NT2/D1 (cell line): ENCODE measurements at places on chromosomes 5 and 9.

GRCh38 chr9:130433168-130433946 lies 11.4 kb upstream of the ASS1 start:
- no peak for DNase-seq

GRCh38 chr9:121660876-121661275 lies 9.4 kb downstream of the DAB2IP start:
- DNase-seq: no peak

GRCh38 chr9:89639961-89640360 lies 35.1 kb downstream of the GADD45G start:
- DNase-seq: no peak

DNA sequence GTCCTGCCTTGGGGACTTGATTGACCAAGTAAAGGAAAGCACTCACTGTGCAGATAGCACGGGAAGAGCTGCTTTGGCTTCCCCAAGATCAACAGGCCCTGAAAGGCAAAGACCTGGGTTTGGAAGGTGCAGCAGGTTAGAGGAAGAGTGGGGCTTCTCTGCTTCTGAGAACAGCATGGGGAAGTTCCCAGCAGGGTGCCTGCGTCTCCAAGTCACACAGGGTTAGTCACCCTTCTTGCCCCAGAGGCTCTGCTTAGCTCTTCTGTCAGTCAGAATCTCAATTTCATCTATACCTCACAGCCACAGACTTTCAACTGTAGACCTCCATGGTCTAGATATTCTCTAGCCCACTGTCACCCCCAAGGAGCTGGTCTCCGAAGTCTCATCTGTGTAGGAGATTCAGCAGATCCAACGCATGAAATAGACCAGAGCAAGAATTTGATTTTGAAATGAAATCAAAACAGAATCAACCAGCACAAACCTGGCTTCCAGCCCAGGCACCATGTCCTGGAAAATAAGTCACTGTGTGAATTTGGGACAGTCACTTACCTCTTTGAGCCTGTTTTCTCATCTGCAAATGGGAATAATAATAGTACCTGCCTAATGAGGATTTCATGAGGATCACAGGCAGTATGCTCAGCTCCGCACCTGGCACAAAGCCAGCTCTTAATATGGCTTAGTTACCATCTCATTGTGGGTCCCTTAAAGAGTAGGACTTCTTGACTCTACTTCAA lies 64.0 kb downstream of the SFXN1 start:
- no peak for DNase-seq

GRCh38 chr9:86096386-86096785 lies 3.0 kb downstream of the GOLM1 start:
- no peak for DNase-seq

DNA sequence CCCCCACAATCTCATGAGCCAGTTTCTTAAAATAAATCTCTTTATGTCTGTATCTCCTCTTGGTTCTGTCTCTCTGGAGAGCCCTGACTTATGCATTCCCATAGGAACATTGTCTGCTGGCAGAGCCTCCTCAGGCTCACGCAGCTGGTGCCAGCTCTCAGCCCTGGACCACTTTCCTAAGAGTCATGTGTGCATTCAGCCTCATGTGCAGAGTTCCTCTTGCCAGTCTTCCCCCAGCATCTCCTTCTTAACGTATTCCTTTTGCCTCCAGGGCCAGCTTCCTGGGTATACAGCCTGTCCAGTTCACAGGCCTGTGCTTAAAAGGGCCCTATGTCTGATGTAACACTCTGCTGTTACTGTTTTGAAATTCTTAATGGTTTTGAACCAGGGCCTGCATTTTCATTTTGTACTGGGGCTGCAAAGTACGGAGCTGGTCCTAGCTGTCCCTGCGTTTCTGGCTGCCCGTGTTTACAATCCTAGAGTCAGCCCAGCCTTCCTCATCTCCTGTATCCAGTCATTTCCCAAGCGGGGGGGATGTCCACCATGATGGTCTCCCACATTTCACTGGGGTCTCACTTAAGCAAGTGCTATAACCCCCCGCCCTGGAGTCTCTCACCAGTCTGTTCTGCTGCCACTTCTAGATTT lies 18.1 kb downstream of the ANKRD33B start:
- no peak for DNase-seq

DNA sequence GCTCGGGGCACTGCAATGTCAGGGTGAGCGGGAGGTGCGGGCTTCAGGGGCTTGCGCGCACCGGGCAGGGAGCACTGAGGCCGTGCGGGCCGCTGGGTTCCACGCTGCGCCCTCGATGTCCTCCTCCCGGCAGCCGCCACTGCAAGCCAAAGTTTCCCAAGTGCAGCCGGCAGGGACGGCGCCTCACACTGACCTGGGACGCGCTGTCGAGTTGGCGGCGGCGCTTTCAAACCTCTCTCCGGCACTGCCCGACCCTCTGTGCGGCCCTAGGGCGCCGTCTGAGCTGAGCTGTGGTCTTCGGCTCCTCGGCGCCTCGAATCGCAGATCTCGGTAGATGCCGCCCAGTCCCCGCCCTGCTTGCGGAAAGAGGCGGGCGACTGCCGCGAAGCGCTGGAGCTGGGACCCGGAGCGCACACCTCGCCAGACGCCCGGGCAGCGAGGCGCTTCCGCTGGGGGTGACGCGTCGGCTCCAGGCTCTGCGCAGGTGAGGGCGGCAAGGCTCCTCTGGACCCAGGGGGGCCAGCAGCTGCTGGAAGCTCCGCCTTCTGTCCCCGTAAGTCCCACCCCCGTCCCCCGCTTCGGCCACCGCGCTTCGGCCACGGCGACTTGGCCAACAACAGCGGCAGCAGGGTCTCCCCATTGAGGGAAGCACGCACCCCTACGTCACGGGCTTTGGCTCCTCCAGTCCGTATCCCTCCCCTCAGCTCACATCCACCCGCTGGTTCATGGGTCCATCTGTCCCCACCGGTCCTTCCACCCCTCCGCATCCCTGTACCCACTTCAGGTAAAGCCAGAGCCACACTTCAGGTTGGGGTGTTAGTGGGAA lies at the start of gene ANKRD34B:
ANKRD34B (minus strand) TSS at position 320 of the 826 bp plus-strand sequence. CDS start 10,261 bp downstream, outside the sequence.
- DNase-seq: no peak

GRCh38 chr5:95191330-95191729 lies 93.6 kb downstream of the MCTP1 start:
- DNase-seq: no peak

DNA sequence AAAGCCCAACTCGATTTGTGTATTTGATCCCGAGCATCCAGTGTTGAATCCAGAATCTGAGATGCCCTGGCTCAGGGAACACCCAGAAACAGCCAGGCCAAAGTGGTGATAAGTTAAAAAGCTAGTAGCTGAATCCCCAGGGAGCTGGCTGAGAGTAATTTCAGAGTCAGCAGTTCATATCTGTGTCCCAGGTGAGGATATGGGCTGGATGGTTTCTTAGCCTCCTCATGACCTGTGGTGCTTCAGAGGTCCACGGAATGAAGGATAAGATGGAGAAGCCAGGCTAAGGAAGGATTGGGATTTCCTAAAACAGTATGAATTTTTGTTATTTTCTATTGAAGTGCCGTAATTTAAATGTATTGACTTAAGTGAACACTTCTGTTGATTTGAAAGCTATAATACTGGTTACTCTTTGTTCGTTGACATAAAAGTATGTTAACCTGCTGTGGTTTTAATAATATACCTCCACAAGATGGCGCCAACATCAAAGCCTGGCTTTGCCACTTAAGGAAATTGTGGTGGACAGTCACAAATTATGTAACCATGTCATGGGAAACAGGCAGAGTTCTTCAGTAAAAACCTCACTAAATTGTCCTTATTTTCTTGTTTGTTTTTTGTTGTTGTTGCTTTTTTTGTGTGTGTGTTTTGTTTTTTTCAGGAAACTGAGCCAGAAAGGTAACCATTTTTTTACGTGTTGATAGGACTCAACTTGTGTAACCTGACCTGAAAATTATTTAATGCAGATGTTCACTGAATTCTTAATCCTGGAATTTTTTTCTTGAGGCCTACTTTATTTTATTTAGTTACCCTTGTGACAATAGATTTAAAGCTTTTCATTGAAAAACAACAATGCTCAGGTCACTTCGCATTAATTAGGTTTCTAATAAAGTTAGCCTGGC lies 11.4 kb downstream of the MTAP start:
- peak; percentile 38 for DNase-seq

GRCh38 chr9:115349542-115349941 lies 231.6 kb upstream of the TNC start:
- no peak for DNase-seq

DNA sequence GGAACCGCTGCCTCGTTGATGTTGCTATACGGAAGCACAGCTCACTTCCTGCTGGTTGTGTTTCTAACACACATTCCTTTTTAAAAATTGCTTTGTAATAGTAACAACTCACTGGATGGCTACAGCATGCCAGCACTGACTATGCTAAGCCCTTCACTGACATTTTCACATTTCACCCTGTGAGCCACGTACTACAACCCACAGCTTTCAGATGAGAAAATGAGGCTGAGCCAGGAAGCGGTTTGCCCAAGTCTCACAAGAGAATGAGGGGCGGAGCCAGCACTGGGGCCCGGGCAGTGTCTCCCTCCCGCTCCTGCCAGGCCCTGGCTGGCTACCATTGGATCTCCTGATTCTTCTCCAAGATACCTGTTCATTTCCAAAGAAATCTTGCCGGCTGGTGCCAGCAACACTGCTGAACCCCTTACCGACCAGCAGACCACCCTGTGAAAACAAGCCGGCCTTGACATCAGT lies 38.3 kb downstream of the FAM78A start:
- DNase-seq: no peak

DNA sequence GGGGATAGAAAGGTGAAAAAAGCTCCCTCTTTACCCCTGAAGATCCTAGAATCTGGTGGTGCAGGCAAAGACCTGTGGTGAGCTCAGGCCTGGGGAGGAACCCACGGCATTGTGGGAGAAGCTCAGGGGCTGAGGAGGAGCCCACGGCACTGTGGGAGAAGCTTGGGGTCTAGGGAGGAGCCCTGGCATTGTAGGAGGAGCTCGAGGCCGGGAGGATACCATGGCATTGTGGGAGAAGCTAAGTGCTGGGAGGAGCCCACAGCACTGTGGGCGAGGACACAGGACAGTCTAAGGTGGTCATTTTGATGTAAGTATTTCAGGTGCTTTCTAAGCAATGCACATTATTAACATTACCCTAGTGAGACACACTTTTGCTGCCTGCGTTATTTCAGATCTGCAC lies 179.7 kb downstream of the HSD17B3 start:
- DNase-seq: no peak

GRCh38 chr9:35516479-35516878 lies 26.6 kb downstream of the RUSC2 start:
- DNase-seq: no peak

- DNase-seq: no peak
These were observed 60.3 kb downstream of the HSPA4 start for GRCh38 chr5:133112026-133112660.

DNA sequence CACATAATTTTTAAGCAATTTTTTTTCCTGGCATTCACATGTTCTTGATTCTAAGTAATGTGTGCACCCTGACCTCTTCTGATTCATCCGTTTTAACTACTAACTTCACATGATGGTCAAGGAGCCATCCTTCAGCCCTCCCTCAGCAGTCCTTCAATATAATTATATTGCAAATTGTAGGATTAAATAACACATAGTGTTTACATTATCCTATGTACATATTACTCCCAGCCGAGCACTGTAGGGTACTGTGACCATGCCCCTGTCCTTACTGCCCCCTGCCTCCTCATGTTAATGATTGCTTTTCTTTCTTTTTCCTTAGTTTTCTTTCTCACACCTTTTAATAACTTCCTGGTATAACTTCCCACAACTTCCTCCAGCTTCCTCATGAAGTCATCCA lies 96.3 kb upstream of the FANCC start:
- DNase-seq: no peak

DNA sequence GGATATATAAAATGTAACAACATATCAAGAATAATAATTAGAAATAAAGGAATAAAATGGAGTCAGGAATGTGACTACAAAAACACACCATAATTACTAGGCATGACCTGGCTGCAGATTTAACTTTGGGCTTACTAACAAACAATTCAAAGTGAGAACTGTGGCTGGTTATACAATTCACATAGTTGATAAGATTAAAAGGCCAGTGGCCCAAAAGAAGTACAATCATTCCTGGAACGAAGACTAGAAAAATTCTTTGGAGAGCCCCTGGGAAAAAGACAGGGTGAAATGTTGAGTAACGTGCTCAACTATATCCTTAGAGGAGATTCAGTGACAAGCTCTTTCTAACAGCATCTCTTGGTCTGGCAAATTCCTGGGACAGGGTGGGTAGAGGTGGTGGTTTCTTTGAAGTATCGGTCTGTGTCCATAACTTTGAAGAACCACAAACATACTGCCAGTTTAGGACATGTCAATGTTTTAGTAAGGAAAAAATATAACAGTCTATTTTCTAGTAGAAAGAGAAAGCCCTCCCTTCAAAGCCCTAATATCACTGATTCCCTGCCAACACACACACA lies 75.0 kb upstream of the IL6ST start:
- DNase-seq: no peak

- no peak for DNase-seq
These were observed 188.8 kb downstream of the CCDC192 start for GRCh38 chr5:127891942-127892341.

DNA sequence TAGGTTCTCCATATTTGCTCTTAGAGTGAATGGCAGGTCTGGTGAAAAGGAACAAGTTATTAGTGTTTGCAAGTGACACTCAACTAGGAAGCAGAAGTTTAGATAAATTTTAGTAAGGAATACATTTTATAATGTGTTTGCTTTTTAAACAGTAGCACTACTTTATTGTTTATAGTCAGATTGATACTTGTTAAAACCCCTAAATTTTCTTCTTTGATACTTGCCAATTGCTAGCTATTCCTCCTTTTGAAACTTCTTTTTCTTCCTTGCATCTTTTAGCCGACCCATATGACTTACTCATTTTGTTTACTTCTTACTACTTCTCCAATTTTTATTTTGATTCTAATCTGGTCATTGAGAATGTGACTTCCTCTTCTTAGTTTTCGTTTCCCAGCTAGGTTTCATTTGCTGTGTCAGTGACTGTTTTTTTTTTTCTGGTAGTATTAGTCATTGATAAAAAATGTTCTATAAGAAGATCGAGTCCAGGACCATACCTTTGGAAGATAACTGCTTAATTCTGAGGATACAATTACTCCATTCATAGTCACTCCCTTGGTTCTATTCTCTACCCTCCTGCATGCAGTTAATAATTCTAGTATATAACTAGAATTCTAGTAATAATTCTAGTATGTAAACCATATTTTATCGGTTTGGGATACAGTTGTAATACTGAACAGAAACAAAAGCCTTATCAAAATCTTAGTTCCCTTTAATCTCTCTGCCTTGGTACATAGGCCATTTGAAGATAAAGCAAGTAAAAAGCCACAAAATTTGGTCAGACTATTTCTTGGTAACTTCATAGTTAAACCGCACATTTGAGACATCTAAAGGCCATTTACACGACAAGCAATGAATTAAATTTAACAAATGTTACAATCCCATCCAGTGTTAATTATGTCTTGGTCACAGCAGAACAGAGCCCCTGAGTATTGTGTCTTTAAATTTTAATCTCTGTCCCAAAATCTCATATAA lies 2.8 kb upstream of the RICTOR start:
- DNase-seq: no peak

DNA sequence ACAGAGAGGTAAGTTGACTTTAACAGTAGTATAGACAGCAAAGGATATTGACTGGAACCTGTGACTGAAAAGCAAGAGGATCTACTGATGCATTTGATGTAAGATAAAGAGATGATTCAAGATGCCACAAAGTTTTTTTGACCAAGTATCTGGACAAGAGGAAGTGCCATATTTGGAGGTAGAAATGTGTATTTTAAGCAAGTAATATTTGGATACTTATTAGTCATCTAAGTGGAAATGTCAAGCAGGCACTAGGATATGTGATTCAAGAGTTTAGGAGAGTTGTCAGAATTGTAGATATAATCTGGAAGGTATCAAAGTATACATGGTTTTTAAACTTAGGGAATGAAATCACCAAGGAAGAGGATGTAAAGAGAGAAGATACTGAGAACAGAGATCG lies 686.1 kb upstream of the CHD1 start:
- DNase-seq: no peak
